ENCODE measurements at places on chromosomes 7 and 10. TPM values are rescaled to one million over a fixed set of nuclear protein-coding genes. Genes with fewer than 3 reads are reported as not detected.

The TYW1B gene
- total RNA-seq = 3.5 TPM

The MASTL gene
- 30.2 TPM for total RNA-seq

The TEX36 gene
- total RNA-seq = not detected

The ANKRD61 gene
- 0.18 TPM for total RNA-seq

The RPEL1 gene
- not detected for total RNA-seq

The POLD2 gene
- 142 TPM for total RNA-seq

The CALCR gene
- not detected for total RNA-seq

The KNDC1 gene
- total RNA-seq = 0.57 TPM

The PDGFA gene
- total RNA-seq = 1.6 TPM

The TBC1D12 gene
- total RNA-seq = 0.11 TPM

Data from T-helper 2 cell treated with Interferon-gamma antibody and Interleukin-4, amounts not matched to agents 100 ng/mL and 5 ng/mL, for 36 hours (primary cell).